ENCODE measurements at places on chromosomes 16 and 17. TPM values are rescaled to one million over a fixed set of nuclear protein-coding genes. Genes with fewer than 3 reads are reported as not detected.

- DNase-seq: no peak
Measured at GRCh38 chr17:48579760-48580554, 1.8 kb upstream of the HOXB4 start.

DNA sequence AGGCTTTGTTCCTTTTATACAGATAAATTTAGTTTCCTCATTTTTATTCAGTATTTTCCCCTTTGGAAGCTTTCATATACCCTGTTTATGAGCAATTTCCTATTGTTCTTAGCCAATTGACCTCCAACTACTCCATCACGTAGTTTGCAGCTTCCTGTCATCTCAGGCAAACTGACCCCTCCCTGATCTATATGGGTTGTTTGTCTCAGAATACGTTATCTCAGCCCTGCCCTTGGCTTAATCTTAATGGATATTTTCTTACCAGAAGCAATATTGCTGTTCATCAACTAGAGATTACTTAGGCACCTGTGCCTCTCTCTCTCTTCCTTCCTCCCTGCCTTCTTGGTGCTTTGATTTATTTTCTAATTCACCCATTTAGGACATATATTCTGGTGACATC, 81.2 kb downstream of the ZNF18 start:
- no peak for DNase-seq

DNA sequence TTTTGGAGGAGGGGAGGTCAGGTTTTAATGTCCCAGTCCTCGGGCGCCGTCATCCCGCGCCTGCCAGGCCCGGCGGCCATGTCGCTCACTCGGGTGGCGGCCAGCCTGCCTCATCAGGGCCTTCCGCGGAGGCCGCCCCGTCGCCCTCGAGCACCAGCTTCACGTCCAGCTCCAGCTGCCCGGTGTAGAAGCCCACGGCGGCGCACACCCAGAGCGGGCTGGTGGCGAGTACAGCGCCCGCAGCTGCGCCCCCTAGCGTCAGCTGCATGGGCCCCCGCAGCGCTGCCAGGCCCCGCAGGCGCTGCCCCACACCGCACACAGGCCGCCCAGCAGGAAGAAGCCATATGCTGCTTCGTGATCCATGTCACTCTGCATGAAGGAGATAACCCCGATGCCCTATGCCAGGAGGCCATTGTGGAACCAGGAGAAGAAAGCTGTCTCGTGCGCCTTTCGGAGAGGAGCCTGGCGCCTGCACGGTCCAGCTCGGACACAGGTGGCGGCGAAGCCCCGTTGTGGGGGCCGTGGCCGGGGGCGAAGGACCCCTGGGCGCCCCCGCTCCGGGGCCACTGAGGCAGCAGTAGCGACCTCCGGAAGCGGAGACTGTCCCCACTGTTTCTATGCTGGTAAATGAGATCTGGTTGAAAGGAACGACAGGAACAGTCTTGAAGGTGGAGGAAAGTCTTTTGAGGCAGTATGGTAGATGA, 9.6 kb downstream of the AP2B1 start:
- DNase-seq: no peak

- DNase-seq: no peak
Measured at GRCh38 chr16:65480281-65481091, 358.6 kb upstream of the CDH11 start.

DNA sequence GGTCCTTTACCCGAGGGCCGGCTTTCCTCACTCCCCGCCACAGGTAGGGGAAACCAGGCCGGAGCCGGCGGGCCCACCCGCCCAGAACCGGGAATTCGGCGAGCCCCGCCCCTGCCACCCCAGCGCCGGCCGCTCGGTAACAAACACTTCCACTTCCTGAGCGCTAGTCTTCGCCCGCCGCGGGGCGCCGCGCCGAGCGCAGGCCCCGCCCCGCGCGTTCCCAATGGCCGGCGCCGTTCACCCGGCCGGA, 224 bp upstream of the NHERF1 start:
- no peak for DNase-seq

DNA sequence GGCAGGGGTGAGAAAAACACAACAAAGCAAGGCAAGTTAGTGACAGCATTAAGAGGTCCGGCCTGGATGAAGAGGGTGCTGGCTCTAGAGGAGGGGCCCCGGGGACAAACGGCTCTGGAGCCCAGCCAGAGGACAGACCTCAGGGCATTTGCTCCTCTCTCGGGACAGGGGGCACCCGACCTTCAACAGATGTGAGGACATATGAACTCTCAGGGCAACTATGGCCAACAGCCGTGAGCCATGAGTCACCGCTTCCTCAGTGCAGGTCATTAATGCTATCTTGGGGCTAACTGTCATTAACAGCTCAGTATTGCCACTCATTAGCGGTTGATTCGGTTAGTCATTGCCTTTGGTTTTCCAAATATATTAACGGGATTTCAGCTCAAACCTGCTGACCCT, 9.7 kb upstream of the ARL5C start:
- no peak for DNase-seq

- no peak for DNase-seq
Measured at GRCh38 chr16:22296225-22297113, 740 bp upstream of the POLR3E start.

The CCDC78 gene
- 0.50 TPM for total RNA-seq

Data from left ventricle myocardium superior (tissue), 1 donor.